ENCODE measurements at places on chromosomes 6 and 20.

- DNase-seq = no peak
Measured at GRCh38 chr6:8939615-8940014, 504.3 kb upstream of the SLC35B3 start.

DNA sequence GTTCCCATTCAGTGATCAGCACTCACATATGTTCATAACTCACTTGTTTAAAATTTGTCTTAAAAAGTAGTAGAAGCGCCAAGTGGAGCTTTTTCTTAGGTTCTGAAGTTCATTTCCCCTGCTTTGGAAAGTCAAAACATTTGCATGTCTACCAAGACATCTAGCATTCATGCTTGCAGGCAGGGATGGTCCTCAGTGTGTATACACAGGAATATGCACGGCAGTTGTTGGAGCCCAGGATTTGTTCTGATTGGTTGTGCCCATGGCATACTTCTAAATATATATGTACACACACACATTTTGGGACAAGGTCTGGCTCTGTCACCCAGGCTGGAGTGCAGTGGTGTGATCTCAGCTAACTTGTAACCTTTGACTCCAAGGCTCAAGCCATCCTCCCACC, 2.4 kb upstream of the GPX6 start:
- no peak for DNase-seq

DNA sequence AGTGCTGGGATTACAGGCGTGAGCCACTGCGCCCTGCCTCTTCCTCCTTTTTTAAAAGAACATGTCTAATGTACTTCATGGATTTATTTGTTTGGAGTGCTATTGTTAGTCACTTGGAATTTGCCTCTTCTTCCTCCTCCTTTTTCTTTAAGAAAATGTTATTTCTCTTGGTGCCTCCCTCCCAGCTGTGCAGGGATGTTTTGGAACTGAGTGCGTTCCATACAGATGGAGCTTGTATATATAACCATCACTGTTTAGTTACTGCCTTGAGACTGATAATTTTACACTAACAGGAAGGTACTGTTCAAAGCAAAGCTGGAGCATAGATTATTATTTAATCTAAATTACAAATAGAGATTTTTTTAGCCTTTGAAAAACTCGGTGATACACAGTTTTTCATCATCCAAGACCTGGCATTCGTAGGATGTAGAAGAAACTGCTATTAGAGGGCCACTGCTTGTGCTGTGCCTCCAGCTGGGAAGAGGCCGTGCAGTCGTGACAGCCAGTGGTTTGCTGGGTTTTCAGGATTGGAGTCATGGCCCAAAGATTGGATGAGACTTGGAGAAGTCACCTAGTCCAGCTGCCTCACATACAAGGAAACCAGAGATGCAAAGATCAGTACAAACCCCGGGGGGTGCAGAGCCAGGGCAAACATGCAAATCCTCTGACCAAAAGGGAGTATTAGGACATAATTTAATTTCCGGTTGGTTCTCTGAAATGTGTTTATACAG, 123.1 kb downstream of the PLEKHG1 start:
- no peak for DNase-seq

GRCh38 chr6:87971605-87972262, 75.9 kb upstream of the SPACA1 start:
- DNase-seq = no peak

DNA sequence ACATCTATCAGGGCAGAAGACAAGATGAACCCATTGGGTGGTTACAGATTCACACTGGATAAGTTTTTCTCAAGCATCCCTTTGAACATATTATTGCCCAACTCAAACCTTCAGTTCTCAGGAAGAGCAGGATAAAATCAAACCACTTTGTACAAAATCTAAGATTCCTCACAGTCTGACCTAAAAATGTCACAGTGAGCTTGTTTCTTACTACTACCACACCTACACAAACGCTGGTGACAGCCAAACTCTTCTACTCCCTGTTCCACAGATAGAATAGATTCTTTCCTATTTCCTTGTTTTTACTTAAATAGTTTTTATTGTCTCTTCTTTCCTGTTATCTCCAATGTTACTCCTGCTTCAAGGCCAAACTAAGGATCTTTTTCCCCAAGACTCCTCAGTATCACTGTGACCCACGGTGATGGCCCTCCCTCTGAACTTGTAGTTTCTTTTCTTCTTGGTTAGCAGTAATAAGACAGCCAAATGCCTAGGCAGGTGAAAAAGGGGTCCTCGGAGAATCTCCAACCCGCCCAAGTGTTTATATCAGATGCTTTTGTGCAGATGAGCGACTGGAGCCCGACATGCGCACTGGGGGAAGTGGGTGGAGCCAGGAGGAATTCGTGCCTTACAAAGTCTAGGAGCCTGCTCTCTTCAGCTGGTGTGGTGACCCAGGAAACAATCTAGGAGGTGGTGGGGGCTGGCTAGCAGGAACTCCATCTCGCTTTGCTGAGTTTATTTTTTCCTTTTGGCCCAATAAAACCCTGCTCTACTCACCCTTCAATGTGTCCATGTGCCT, 53.4 kb downstream of the SEL1L2 start:
- DNase-seq = no peak

- DNase-seq = no peak
Measured at GRCh38 chr6:167211881-167212712, 54.3 kb upstream of the GPR31 start.

- DNase-seq = no peak
Measured at GRCh38 chr20:35173576-35174192, 1.8 kb downstream of the PROCR start.

DNA sequence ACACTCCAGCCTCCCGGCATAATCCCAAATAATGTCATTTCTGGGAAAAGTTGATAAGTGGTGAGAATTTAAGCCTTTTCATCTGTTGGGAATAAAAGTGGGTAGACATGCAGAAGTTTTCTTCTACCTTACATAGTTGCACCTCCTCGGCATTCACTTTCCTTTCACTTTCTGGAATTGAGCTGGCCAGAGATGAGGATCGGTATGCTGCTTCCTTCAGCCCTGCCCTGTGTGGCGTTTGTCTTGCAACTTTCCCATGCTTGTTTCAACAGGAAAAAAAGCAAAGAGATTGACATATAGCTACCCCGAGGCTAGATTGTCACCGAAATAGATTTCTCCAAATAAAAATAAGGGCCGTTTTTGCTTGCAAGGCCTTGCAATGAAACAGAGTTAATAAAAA, 65.8 kb upstream of the JAG1 start:
- DNase-seq = no peak

- no peak for DNase-seq
Measured at GRCh38 chr6:110950440-110950839, 8.1 kb upstream of the GTF3C6 start.

Measured in activated T-cell treated with anti-CD3 and anti-CD28 coated beads for 1 hour (primary cell).